ENCODE measurements at places on chromosomes 5 and 9.

GRCh38 chr5:178194026-178194425 lies 6.9 kb upstream of the GMCL2 start:
- no peak for DNase-seq

GRCh38 chr5:72244862-72245371 lies 75.1 kb downstream of the MRPS27 start:
- DNase-seq: no peak

DNA sequence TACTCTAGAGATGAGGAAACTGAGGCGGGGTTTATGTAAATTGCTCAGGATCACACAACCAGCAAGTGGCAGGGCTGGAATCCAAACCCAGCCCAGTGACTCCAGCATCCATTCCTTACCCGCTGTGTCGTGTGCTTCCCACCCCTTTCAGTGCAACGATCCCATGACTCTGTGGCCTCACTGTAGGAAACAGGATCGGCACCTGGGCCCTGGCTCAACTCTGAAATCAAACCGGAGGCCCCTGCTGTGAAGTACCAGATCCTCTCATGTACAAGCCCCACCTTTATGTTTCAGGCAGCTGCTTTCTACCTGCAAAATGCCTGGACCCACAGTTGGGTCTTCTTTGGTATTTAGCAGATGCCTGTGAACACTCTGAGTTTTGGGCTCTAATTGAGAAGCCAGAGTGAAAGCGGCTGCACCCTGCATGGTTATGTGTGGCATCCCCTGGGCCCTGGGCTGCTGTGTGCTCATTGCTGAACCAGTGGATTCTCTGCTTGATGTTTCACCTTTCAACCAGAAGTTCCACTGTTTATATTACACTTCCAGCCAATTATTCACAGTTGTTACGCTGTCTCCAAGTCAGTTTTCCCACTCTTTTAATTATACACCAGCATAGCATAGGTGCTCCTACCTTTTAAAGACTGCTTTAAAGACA lies 36.7 kb downstream of the ABLIM3 start:
- no peak for DNase-seq

- DNase-seq: no peak
These were observed 71.3 kb downstream of the HRH2 start for GRCh38 chr5:175728885-175729828.

DNA sequence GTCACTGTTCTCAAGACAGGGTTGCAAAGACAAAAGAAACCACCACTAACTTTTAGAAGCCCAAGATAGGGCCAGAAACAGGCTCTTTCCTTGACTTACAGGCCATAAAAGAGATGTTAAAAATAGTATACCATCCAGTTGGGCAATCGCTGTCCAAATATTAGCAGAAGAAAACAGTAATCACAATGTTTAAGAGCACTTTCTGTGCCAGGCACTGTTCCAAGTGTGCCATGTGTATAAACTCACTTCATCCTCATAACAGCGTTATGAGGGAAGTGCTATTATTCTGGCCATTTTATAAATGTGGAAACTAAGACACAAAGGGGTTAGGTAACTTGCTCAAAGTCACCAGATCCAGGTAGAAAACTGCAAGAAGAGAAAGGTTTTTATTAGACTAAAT lies 111.7 kb downstream of the KCNN2 start:
- no peak for DNase-seq

DNA sequence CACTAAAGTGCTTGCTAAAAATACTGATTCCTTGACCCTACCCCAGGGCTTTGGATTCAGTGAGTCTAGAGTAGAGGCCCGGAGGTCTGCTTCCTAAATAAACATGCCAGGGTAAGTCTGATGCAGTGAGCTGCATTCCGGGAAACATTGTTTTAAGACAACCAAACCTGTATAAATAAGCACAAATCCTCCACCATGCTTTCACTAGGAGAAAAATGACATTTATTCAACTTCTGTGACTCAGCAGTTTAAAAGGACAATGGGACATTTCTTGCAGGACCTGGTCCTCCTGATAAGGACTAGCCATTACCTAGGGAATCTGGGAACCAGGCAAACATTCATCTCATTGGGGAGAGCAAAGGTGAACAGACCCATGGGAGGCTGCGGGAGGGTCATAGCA lies 335.3 kb downstream of the MLLT3 start:
- no peak for DNase-seq

DNA sequence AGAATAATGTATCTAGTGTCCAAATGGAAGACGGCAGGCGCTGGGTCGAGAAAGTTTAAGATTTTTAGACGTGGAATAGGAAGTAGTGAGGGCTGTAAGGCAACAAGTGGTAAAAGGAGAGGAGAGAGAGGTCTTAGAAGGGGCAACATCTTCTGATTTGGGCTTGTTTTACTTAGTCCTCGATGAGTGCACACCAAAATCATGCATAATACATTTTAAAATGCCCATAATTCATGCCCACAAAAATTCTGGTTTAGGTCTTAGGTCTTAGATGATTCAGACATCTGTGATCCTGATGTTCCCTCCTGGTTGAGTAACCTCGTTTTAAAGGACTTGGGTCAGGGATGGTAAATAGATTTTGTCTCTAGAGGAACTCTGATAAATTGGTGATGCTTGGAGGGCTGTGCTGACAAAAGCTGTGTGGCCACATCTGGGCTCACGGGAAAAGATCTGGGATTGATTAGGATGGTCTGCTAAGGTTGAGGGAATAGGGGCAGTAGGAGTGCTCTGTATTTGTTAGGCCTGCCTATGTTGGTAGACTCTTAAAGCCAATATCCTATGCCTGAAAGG lies 476.3 kb downstream of the CCDC171 start:
- DNase-seq: no peak

DNA sequence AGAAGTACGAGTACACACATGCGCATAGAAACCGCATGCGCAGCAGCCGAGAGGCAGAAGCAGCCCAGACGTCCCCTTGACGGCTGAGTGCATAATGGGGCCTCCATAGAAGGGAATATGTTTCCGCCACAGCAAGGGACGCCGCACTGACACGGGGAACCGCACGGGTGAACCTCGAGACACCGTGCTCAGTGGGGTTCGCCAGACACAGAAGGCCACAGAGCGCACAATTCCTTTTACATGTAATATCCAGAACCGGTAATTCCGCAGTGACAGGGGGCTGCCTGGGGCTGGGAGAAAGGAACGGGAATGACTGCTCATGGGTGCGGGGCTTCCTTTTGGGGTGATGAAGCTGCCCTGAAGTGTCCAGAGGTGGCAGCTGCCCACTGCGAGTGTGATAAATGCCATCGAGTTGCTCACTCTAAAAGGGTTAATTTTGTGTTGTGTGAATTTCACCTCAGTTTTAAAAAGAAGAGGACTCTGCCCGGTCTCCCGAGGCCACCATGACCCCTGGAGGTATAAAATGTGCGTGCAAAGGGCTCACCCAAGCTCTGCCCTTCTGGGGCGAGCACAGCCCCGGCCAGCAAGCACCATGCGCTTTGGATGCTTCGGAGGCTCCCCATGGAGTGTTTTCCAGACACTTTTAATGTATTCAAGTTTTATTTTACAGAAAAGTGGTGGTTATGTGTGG lies 29.7 kb downstream of the MRPL36 start:
- no peak for DNase-seq

GRCh38 chr5:88892669-88893068 lies 9.7 kb upstream of the MEF2C start:
- DNase-seq: no peak

GRCh38 chr9:137028263-137029057 lies 423 bp upstream of the ABCA2 start:
- DNase-seq: no peak

DNA sequence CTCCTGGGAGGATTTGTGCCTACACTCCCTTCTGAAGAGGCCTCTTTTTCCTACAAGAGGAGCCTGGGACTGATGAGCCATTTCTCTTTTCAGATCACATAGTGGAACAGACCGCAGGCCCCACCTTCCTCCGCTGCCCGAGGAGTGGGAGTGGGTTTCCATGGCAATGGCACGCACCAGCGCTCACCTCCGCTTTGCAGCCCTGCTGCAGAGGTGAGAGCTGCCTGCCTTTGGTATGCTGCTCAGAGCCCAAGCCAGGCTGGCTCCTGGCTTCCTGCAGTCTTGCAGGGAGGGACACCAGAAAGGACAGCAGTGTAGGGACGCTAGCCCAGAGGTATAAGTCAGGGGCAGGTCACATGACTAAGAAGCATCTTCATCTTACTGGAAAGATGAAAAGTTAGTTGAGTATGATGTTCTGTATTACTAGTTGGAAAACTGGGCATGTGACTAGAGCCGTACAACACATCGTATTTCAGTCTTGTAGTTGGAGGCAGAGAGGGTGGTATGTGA lies 12.4 kb downstream of the PTTG1 start:
- DNase-seq: no peak

DNA sequence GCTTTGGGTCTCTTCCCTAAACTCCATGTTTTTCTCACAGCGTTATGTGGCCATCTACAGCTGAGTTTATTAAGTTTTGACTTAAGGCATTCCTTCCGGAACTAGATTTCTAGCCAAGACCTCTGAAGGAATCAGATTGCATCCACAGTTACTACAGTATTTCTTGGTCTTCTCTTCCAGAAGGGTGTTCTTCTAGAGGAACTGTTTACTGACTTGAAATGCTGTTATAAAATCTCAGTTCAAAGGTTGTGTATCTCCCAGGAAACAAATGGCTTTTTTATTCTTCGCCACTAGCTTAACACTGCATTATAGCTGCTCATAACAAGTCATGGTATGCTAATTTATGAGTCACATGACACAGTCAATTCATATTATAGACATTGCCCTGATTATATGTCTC lies 55.3 kb upstream of the RAD23B start:
- DNase-seq: no peak

GRCh38 chr9:107177243-107177839 lies 105.7 kb upstream of the RAD23B start:
- no peak for DNase-seq

- no peak for DNase-seq
These were observed 20.1 kb upstream of the PFDN1 start for GRCh38 chr5:140322751-140323731.

DNA sequence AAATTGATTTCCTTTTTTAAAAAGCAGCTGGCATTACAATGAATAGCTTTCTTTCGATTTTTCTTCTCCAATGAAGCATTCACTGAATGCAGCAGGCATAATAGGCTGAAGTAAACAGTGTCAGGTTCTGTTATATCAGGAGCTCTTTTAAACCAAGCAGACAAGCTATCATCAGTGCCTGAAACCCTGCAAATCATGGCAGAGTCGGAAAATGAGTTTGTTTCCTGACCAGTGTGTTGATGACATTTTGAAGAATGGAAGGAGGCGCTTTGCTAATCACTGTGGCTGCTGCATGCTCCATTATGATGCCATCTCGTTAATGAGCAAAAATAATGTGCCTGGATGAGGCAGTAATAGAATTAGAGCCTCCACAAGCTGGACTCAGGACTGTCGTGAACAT lies 284.5 kb downstream of the ZNF608 start:
- no peak for DNase-seq

GRCh38 chr9:123927625-123928532 lies 2.0 kb downstream of the DENND1A start:
- no peak for DNase-seq

DNA sequence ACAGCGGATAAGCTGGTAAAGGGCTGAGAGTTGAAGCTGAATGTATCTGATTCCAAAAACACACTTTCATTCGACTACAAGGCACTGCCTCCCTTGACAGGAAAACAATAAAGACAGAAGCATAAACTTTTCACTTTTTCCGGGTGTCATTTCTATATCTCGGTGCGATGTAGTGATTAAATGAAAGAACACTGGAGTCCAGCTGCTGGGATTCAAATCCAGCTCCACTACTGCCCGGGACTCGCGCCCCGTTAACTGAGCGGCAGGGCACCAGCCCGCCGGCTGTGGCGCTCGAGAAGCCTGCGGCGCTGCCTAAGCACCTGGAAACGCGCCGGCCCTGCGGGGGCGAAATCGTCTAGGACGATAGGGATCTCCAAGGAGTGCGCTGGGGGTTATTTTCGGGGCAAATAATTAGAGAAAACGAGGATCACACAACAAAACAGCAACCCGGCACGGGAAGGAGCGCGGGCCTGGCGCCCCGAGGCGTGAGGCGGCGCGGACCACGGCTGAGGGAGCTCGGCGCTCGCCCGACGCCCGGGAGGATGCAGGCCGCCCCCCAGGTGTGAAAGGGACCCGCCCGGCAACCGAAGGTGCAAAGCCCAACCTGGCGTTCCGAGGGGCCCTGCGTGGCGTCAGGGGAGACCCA lies 837 bp downstream of the UIMC1 start:
- no peak for DNase-seq

GRCh38 chr5:159616952-159617351 lies 286.7 kb upstream of the IL12B start:
- DNase-seq: no peak

DNA sequence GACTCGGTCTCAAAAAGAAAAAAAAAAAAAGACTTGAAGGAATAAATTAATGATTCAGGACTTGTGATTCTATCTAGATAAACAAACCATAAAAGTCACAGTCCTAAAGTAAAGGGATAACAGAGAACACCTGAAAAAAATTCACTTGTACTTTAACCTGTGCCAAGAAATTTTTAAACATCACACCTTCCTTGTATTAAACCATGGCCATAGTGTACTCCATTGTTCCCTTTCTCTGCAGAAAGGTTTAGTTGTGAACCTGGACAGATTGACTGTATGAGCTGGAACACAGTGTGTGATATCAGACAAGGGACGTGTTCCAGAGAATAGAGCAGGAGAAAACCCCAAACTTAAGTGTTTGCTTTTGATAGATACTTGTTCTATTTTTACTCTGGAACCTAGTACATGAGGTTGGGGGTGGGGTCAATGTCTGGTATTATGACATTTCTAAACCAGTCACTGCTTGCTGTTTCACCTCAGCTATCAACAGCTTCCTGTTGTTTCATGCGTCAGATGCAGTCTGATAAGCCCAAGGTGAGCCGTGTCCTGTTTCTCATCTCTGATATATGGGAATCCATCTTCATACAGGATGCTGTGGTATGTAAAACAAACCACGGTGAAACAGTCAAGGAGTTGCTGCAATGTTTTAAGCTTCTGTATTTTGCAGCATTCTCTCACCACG lies 62.5 kb upstream of the ITGA1 start:
- peak; percentile 35 for DNase-seq

DNA sequence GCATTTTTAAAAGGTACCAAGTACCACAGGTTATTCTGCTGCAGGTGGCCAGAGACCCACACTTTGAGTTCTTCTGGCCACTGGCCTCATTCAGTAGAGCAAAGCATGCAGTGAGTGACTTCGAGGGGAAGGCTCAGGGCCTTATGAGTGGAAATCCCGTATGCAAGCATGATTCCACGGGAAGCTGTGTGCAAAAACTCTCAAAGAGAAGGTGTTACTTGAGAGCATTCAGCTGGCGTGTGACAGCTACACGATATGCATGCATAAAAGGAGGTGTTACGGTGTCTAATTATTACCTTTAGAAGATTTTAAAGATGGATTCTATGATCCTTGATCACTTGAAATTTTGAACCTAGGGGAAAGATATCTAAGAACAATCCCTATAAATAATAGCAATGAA lies 160.3 kb downstream of the ENC1 start:
- DNase-seq: no peak

DNA sequence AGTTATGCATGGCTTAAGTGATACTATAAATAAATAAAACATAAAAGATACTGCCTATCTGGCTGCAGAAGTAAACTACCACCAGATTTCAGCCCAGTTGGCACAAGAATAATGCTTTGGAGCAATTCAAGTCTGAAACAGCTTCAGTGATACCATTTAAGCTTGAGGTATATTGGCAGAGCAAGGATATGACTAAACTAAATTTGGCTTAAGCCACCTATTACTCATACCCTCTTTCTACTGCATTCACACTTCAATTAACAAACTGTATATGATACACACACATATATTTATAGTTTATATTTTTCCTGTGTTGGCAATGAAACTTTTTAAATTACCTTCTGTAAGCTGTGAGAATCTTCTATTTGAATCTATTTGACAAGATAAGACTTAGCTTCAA lies 431.9 kb downstream of the ANXA1 start:
- no peak for DNase-seq
